ENCODE measurements at places on chromosomes 12 and 14.

DNA sequence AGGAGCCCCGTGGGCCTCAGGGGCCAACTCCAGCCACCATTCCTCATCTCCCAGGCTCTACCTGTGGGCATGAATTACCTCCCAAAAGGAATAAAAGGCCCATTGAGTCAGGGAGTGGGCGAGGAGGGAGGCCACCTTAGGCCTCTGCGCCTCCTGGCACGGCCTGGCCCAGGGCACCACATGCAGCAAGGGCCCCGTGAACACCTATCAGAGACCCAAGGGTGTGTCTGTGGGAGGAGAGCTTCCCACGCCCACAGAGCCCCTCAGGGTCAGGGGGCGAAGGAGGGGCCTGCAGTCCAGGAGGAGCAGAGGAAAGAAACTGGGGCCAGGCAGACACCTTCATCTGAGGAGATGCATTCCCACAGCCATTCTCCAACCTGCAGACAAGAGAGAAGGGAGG, 12.2 kb downstream of the RAPGEF3 start:
- DNase-seq = no peak

GRCh38 chr12:104355630-104356029, 52.1 kb downstream of the EID3 start:
- DNase-seq = no peak

- DNase-seq = no peak
Observed at GRCh38 chr12:50520416-50521207, 15.8 kb downstream of the DIP2B start.

GRCh38 chr14:59087240-59087639, 101.2 kb upstream of the DAAM1 start:
- no peak for DNase-seq

GRCh38 chr14:42407153-42407552, 800.5 kb downstream of the LRFN5 start:
- DNase-seq = no peak

- no peak for DNase-seq
Observed at GRCh38 chr12:86264451-86265328, 8.5 kb upstream of the MGAT4C start.

- DNase-seq = no peak
Observed at GRCh38 chr12:50765095-50765911, 1.4 kb downstream of the ATF1 start.

- DNase-seq = no peak
Observed at GRCh38 chr14:30874999-30875787, 834 bp downstream of the COCH start.

- DNase-seq = no peak
Observed at GRCh38 chr12:116604178-116604895, 45.2 kb downstream of the MAP1LC3B2 start.

GRCh38 chr12:98422359-98422758, 93.0 kb upstream of the TMPO start:
- no peak for DNase-seq

DNA sequence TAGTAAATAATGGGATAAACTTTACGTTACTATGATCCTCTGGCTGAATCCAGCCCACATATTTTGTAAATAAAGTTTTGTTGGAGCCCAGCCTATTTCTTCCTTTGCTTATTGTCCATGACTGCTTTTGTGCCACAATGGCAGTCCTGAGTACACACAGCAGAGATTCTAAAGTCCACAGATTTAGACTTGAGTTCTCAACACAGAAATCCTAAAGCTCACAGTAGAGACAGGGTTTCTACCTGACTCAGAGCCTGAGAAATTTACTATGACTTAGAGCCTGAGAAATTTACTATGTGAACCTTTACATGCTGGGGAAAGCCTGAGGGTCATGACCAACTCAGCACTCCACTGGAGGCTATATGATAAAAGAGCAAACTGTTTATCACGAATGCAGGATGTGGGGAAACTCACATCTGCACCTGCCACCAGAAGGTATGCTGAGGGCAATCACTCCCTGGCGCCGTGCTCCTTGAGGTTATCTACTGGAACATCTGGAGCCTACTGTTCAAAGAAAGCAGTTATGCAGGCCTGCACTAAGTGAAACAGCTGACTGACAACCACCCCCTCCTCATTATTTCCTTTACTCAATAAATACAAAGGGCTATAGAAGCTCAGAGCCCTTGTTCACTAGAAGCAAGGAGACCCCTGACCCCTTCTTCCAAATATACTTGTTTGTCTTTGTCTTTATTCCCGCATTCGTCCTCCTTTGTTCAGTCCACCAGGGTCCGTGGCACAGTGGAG, 52.6 kb upstream of the BICD1 start:
- DNase-seq = no peak

DNA sequence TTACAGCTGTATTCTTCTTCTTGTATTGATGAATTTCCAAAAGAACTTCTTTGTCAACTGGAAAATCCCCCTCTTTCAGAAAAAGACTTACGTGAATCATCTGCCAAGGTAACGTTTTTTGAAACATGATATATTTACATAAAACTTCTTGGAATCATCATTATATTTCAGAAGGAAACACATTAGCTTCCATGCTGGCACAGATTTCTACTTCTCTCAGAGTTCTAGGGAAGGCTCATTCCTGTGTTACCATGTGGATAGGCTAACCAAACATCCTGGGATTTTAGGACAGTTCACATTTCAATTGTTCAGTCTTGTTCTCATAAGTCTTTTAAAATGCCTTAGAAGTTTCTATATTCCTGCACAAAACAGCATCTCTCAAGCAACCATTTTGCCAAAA, 120.3 kb upstream of the NEDD1 start:
- DNase-seq = no peak

DNA sequence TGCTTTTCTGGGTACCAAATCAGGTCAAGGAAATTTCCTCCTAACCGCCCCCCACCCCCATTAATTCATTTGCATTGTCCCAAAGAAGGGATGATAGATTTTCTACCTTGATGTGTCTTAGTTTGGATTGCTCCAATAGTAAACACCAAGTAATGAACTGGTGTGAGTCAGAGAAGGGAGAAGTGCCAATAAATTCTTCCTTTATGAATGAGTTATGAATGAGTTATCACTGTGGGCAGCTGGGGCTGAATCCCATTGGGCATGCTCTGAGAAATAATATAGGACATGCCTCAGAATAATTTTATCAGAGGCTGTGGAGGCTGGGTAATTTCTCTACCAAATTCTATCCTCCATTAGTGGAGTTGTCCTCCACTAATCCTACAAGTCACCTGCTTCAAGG, 277.9 kb upstream of the FLRT2 start:
- DNase-seq = no peak

DNA sequence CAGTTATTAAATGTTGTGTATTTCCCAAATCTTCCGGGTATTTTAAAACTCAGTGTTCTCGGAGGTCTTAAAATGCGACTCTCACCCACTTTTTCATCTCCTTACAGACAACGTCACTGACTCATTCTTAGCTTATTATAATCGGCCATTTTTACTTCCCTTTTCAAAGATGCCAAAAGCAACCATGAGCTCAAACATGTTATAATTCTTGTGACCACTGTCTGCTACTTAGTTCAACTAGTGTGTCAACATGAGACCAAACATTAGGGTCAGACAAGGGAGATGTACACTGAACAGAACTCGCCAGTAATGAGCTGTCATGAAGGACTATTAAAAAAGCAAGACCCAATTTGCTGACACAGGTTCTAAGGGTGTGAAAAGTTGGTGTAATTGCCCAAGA, 4.2 kb upstream of the GRIP1 start:
- no peak for DNase-seq

GRCh38 chr14:22412926-22413411, 176.1 kb downstream of the DAD1 start:
- DNase-seq = no peak

- DNase-seq = no peak
Observed at GRCh38 chr12:41189395-41190251, 1.5 kb downstream of the PDZRN4 start.

GRCh38 chr12:58500399-58500798, 419.9 kb downstream of the LRIG3 start:
- DNase-seq = no peak

GRCh38 chr14:98093111-98093510, 1178.9 kb downstream of the BCL11B start:
- no peak for DNase-seq

DNA sequence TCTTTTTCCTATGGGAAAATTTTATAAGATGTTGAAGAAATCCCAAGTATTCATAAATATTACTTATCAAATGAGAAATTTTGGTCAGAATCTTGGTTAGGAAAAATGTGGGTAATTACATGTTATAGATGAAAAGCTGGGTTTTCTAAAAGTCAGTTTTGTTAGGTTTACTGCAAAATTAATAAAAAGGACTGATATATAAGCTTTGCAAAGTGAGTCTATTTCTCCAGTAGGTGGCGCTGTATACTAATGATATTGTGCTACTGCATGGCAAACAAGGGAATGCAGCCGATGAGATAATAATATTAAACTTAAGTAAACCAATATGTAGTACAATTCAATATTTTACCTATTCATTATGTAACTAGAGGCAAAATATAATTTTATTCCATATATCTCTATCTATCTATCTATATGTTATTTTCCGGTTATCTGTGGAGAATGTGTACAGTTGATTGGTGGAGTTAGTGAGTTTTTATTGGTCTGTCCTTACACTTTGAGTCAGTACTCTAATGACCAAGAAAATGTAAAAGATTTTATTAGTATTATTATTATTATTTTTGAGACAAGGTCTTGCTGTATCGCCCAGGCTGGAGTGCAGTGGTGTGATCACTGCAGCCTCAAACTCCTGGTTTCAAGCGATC, 32.9 kb downstream of the MIPOL1 start:
- DNase-seq = no peak

- no peak for DNase-seq
Observed at GRCh38 chr14:88911809-88912208, 87.4 kb downstream of the TTC8 start.

DNA sequence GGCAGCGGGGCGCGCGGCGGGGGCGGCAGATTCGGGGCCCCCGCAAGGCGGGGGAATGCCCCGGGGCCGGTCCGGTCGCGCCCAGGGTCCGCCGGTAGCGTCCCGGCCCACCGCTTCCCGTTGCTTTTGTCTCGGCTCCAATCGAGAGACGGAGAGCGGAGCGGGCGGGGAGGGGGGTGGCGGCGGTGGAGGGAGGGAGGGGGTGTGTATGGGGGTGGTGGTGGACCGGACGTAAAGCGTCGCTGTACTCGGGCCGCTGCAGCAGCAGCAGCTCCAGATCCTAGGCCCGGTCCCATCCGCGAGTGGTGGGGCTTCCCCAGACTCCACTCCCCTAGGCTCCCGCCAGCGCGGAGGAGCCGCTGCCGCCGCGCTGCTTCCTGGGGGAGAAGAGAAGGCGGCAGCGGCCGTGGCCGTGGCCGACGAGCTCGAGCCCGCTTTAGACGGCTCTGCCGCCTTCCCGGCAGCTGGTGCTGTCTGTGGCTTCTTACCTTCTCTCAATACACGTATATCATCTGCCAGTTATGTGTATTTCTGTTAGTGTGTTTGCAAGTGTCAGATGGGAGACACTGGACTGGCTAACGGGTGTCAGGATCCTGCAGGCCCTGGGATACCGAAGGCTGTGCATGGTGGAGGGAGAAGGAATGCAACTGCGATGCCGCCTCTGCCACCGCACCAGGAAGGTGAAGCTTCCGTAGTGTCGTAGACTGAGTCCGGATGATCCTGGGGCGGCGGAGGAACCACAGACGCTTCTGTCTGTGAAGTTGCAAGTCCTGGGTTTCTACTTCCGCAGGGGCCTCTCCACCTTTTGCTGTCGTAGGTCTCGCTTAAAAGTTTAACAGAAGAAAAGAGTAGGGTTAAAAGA, 508 bp downstream of the CNOT2 start:
- DNase-seq = no peak

DNA sequence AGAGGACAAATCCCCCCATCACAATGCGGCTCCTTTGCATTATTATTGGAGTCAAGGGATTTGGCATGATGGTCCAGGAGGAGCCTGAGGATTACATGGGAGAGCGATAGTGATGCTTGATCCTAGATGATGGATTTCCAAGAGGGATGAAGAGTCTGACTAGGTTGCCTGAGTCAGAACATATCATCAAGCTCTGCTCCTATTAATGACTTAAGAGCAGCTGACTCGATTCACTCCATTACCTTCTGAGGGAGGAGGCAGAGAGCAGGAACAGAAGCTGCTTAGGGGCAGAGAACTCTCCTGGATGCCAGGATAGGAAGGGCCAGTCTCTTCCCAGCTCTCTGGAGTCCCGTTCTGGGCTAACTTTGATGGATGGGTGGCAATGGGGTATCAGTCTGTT, 54.0 kb upstream of the CISTR start:
- no peak for DNase-seq

- DNase-seq = no peak
Observed at GRCh38 chr14:103388664-103389063, 3.4 kb downstream of the MARK3 start.

GRCh38 chr12:30286345-30286926, 409.2 kb downstream of the IPO8 start:
- DNase-seq = no peak

DNA sequence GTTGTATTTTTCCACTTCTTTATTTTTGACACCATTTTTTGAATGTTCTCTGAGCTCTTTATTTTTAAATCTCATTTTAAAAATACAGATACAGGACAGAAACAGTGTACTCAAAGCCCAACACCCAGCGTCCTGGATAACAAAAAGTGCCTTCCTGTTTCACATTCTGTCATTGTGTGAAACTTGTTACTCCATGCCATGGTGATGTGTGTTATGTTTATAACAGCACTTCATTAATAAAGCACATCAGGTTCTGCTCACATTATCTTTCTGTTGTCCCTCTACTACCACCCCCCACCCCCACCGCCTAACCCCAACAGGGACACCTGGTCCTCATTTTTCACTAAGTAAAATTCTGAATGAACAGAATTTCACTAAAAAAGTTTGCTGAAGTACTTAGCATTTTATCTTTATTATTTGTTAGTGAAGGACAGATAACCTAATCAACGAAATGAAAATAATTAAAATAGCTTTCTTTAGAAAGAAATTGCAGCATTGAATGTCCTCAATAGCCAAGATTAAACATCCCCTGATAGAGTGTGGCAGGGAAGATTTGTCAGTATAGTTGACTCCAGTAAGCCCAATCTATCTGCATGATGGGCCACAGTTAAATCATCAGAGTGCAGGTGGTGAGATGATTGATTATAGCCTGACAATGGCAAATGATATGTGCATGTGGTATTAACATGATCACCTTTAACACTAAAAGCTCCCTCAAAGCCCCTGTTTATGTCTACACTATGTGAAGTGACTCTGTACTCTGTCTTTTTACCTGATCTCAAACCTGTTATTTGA, 153.9 kb downstream of the ACSS3 start:
- no peak for DNase-seq

DNA sequence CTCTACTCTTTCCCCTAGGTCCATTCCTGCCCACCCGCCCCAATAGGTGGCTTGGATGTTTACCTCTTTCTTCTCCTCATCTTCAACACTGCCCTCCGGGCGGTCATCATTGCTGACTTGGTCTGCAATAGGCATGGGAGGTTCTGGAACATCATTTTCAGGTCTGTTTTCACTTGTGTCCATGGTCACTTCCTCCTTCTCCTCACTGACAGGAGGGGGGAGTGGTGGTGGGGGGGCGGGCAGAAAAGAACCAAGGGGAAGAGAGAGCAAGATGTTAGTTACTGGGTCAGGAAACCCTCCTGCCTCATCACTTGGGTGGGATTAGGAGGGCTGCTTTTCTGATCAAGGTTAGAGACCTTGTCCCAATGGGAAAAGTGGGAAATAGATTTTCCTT, 12.1 kb upstream of the CDH24 start:
- DNase-seq = no peak

GRCh38 chr12:2337031-2338010, 284.5 kb downstream of the CACNA1C start:
- DNase-seq = no peak
